GM10248 (cell line): ENCODE measurements at places on chromosomes 7 and 10.

DNA sequence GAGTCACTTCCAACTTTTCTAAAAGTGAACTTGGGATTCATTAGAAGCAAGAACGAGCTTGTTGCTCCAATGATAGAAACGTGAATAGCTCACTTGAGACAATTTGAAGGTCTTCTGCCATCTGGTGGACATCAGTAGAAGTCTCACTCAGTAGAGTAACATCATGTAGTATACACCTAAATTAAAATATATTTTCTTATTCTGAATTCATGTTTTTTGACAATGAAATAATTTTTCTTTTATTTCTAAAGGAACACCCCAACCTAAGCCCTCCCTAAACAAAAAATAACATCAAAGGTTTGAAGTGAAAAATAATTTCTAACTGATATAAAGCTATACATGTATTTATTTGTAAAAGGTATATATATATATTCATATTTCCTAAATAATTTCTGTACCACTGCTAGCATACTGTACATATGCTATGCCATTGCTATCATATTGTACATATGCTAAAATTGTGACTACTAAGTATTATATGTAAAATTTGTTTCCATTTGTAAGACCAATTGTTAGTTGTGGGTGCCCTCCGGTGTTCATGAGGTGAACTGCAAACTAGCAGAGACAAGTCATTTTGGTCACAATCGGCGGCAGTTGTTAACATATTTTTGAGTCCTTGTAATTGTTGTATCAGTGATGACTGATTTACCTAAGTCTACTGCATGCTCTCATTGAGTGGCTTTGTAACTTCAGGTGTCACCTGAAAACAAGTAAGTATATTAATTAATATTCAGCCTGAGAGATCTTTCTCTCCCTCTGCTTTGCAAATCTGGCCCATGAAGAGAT is 121.9 kb downstream of the PTPRZ1 start:
- peak; percentile 57 for DNase-seq

- no peak for DNase-seq
Observed at GRCh38 chr10:49365275-49365674, 30.6 kb downstream of the DRGX start.

- DNase-seq = no peak
Observed at GRCh38 chr7:125876431-125876830, 946.8 kb upstream of the POT1 start.

DNA sequence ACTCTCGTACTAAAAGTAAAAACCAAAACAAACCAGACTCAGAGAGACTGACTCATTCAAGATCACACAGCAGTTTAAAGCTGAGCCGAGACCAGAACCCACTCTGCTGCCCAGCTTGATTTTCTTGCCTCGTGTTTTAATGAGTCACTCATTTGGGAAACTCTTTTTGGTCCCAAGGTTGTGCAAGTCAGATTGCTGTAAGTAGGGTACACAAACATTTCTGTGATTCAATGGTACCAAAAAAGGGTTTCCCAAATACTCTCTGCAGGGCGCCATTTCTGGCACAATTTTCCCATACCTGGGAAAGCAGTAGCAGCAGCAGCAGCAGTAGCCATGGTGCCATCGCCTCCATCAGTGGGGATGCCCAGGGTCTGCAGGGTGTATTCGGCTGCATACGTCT is 69.9 kb downstream of the ASAH2B start:
- DNase-seq = no peak

DNA sequence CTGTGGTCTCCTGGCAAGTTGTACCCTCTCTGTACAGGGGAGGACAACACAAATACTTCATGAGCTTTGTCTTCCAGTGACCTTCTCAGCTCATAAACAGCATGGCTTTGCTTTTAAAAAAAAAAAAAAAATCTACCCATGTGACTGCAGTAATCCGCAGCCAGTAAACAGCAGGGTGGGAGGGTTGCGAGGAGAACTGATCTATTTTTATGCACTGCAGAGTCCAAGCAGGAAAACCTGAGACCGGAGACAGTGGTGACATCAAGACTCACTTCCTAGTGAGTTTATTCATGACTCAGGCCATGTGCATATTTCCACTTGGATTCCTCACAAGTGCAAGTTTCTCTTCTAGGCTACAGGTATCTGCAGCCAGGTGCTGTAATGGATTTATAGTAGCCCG is 127.9 kb downstream of the NRF1 start:
- DNase-seq = no peak

- DNase-seq = no peak
Observed at GRCh38 chr10:104387130-104387888, 33.7 kb downstream of the CFAP58 start.
